GM20000 (cell line): ENCODE measurements at places on chromosomes 1 and 21.
A peak's percentile ranks its signal among the peaks of the same experiment; 100 is the strongest.

GRCh38 chr1:39063775-39064174 is 37.6 kb downstream of the NDUFS5 start:
- DNase-seq, result no peak

GRCh38 chr1:152735648-152736047 is 22.2 kb upstream of the KPRP start:
- DNase-seq, result no peak

DNA sequence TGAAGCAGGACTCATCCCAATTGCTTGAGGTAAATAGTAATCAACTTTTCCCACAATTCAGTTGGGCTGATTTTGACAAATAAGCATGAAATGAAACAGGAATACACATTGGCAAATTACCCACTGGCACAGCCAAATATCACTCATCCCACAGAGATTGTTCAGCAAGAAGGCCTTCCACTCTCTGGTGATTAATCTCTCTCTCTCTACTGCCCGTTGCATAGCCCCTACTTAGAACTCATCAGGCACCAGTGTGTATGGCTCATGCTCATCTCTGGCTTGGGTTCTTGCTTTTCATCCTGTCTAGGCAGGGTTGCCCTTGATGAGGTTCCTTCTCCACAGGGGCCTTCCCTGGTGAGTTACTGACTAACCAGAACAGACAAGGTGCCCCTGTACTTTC is 1.1 kb downstream of the BSDC1 start:
- no peak for DNase-seq

GRCh38 chr1:16013220-16013907 is 4.5 kb downstream of the HSPB7 start:
- DNase-seq, result peak; percentile 70
